Activated CD4-positive, alpha-beta T cell treated with anti-CD3 and anti-CD28 coated beads, Interleukin-2, amount 10 ng/mL, durations not matched to agents 7 days and 5 days (primary cell): ENCODE measurements at places on chromosomes 2 and 18.

DNA sequence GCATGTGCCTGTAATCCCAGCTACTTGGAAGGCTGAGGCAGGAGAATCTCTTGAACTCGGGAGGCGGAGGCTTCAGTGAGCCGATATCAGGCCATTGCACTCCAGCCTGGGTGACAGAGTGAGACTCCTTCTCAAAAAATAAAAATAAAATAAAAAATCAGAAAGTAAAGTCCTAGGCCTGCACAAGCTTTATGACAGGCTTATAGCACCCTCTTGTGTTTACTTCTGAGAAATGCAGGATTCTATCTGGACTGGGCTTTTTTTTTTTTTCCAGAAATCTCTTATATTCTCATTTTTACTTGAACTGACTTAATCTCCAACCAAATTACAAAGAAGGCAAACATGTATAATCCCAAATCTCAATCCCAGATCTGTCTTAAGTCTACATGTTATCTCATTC, 26.1 kb upstream of the REG3G start:
- no peak for DNase-seq

DNA sequence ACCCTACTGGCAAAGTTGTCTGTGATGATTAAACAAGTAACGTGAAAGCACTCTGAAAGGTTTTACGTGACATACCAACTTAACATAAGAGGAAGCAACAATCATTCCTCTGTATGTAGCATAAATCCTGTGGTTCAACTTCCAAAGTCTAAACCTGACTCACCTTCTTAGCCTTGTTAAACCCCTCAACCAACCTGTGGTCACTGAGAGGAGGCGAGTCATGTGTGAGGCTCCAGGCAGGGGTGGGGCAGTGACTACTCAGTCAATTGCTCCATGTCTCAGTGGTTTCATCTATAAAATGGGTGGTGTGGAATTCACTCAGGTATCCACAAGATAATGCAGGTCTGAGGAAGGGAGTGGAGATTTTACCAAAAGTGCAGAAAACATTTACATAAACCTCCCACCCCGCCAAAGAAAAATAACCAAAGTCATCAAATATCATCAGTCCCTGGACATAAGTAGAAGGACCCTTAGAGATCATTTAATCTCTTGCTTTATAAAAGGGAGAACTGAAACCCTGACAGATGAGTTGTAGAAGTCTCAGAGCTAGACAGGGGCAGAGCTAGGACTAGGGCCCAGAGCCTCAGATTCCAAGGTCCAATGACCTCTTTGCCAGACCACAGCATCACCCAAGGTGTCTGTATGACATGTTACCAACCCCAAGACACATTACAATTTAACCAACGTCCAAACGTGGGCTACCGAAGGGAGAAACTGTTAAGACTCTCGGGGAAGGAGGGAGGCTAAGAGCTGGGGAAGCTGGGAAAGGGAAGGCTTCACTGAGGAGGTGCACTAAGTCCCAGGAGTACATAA, 3.7 kb upstream of the PCBP1 start:
- peak; percentile 36 for DNase-seq

GRCh38 chr2:169007941-169008340, 23.2 kb downstream of the ABCB11 start:
- DNase-seq: no peak

DNA sequence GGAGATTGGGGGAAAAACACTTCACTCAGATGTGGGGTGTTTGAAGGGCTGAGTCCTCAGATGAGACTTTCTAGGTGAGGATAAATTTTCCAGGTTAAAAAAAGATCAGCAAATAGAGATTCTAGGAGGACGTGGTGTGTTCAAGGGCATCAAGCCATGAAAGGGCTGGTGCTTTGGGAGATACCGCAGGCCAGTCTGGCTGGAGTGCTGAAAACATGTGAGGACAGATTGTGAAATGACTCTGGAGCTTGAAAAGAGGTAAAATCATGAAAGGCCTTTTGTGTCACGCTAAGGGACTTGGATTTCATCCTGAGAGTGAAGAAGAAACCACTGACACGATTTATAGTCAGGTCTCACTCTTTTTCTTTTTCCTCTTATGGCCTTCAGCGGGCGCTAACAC, 320.5 kb downstream of the DPP10 start:
- DNase-seq: no peak

GRCh38 chr2:5467178-5467905, 224.8 kb upstream of the SOX11 start:
- no peak for DNase-seq

DNA sequence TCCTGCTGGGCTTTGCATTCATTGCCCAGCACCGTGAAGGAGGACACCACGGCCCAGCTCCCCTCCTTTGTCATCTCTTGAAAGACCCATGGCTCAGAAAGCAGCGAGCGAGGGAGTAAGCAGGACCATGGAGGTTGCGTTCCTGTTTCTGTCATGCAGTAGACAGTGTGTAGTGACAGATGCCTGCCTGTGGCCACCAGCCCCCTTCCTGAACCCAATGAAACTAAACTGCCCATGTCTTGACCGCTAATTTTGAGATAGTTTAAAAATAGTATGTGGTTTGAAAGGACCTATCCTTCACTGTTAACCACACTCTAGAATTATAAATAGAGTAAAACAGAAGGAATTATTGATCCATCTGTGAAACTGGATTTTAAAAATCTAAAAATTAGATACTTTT, 88.2 kb downstream of the ASAP2 start:
- no peak for DNase-seq

GRCh38 chr2:233446606-233447305, 92.5 kb downstream of the DGKD start:
- no peak for DNase-seq

- DNase-seq: no peak
Measured at GRCh38 chr2:20179755-20180594, 45.0 kb downstream of the SDC1 start.

DNA sequence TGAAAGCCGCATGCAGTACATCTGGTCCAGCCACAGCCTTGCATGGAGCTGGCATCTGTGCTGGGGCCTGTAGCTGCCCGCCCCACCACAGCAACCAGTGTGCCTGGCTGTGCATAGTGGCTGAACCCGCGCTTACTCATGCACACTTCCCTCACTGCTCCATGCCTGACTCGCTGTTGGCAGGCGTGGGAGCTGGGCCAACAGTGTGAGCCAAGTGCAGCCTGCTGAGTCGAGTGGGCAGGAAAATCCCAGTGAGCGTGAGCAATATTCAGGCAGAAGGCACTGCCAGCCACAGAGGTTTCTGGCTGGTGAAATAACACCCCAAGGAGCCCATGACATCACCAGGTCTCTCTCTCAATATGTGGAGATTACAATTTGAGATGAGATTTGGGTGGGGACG, 1674.1 kb upstream of the TMEFF2 start:
- no peak for DNase-seq

GRCh38 chr18:53735526-53735925, 488.9 kb downstream of the MBD2 start:
- DNase-seq: no peak

GRCh38 chr2:214836568-214836967, 27.1 kb upstream of the BARD1 start:
- no peak for DNase-seq

DNA sequence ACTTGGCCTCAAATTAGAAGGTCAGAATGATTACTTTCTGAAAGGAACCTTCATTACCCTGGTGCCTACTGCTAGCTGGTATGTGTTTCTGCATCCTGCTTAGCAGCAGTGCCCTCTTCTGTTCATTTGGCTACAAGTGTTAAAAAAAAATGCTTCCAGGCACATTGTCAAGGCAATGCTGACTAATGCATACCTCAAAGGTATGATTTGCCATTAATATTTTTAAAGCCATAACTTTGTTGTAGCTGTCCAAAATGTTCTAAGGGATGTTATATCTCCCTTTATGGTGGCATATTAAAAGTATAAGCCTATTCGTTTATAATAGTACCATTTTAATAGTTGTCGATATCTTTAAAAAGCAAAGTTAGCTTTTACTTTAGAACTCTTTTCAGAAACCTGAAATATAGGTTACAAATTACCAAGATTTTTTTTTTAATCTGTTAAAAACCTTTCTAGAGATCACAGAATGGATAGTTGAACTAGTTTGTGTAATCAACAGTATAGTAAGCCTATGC, 52.0 kb upstream of the FAM171B start:
- peak; percentile 58 for DNase-seq

GRCh38 chr2:40416486-40416885, 35.4 kb downstream of the SLC8A1 start:
- no peak for DNase-seq

DNA sequence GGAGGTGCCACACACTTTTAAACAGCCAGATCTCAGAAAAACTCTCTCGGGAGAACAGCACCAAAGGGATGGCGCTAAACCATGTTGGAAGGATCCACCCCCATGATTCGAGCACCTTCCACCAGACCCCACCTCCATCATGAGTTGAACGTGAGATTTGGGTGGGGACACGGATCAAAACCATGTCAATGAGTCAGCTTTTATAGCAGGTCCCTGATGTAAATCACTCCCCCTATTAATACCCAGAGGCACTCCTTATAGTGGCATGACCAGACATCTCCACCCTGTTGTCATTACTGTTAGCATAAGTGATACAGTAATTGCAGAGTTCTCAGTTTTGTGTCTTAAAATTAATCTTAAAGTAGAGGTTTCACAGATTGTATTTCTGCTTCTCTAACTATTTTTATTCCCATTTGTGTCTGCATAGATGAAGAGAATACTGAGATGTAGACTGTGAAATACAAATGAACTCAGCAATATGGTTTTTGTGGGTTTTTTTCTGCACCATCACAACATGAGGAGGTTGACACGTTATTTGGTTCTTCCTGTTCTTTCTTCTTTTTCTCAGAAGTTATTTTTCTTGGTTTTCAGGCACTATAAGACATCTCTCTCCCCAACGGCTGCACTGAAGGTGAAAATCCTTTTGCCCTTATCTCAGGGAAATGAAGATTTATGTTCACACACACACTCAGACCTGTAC, 218.2 kb downstream of the ARL4C start:
- peak; percentile 61 for DNase-seq

- DNase-seq: no peak
Measured at GRCh38 chr2:42516418-42516901, 22.7 kb upstream of the KCNG3 start.

DNA sequence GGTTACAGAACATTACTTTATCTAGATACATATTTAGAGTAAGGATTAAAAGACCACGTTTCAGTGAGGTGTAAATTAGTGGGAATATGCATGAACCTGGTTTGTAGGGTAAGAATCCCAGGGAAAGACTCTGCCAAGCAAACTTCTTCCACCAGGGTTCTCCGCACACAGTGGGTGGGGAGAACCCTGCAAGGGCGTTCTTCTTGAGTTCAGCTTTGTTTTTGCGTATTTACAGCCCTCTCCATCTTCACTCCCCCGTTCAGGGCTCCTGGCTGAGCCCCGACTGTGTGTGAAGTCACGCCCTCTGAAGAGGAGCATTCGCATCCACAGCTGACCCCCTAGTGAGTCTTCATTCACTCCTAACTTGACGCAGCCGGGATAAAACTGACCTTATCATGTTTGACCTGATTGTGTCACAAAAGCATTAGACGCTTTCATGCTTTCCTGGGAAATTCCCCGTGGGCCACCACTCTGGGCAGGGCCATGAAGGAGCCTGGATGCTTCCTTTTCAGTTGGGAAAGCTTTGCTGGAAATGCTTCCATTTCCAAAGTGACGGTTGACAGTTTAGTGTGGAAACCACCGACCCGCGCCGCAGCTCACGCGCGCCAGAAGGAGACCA, 1.0 kb downstream of the ALKAL2 start:
- DNase-seq: no peak

- DNase-seq: no peak
Measured at GRCh38 chr2:23299476-23300195, 85.3 kb upstream of the KLHL29 start.

DNA sequence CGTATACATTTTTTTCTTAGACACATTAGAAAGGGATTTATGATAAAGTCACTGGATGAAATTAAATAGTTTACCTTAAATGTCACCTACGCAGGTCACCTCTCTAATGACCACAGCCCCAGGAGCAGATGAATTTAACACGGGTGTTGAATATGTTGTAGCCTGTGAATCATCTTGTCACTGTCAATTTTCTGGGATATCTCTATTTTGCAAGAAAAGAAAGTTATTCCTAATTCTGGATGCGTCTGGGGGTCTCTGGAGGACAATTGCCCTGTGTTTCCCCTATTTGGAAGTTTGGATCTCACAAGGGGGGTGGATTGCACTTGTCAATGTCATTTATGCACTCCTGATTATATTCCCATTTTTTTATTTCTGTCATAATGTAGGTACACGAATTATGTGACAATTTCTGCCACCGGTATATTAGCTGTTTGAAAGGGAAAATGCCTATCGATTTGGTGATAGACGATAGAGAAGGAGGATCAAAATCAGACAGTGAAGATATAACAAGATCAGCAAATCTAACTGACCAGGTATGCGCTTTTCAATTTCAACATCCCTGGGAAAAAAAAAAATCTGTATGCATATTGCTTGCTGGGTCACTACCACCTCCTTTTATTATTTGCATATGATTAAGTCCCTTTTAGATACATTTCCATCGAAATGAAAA, 7.7 kb downstream of the MEIS1 start:
- DNase-seq: no peak

DNA sequence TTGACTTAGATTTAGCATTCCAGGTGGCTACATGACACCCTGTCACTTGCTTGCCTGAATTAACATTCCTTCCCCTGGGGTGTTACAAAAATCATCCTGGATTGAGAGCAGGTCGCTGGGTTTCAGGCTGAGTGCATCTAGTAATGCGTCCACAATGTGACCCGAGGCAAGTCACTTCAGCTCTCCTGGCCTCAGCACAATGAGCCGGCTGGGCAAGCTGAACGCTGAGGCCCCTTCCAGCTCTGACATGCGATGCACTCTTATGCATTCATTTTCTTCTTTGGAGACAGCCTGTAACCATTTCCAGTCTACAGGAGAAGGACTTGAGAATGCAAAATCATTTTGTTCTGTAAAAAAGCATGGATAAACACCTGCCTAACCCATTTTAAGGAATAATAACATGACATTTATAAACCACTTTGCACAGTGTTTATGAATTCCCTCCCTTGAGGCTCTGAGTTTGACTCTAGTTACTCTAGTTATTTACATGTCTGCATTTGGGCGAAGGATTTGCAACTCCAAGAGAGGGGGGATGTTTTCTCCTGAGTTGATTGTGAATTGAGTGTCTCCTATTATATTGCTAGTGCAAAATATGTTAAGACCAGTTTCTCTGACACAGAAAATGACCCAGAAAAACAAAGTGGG, 63.0 kb upstream of the CPO start:
- no peak for DNase-seq

DNA sequence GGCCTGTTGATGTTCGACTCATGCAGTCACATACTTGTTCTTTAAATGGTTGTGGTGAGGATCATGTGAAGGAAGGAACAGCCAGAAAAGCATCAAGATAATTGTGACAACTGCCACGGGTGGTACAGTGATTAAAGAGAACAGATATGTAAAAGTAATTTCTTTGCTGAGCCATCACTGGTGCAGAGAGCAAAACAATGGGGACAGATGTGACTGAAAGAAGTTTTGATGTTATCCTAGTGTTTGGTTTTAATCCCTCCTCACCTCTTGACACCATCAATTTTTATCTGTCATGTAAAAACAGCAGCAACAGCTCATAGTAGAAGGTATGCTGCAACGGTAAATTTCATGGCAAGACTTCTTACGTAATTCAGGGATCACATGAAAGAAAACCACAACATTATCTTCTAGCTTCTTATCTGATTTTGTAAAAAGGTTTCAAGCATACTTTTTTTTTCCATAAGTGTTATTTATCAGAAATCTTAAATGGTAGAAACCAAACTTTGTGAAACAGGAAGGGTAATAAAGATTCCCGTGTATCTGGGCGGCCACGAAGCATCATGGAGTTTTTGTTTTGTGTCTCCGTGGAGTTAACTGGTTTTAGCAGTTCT, 65.2 kb downstream of the PLCL1 start:
- peak; percentile 9 for DNase-seq
